Non-pigmented ciliary epithelial cell (primary cell): ENCODE measurements at places on chromosomes 1 and 21.

DNA sequence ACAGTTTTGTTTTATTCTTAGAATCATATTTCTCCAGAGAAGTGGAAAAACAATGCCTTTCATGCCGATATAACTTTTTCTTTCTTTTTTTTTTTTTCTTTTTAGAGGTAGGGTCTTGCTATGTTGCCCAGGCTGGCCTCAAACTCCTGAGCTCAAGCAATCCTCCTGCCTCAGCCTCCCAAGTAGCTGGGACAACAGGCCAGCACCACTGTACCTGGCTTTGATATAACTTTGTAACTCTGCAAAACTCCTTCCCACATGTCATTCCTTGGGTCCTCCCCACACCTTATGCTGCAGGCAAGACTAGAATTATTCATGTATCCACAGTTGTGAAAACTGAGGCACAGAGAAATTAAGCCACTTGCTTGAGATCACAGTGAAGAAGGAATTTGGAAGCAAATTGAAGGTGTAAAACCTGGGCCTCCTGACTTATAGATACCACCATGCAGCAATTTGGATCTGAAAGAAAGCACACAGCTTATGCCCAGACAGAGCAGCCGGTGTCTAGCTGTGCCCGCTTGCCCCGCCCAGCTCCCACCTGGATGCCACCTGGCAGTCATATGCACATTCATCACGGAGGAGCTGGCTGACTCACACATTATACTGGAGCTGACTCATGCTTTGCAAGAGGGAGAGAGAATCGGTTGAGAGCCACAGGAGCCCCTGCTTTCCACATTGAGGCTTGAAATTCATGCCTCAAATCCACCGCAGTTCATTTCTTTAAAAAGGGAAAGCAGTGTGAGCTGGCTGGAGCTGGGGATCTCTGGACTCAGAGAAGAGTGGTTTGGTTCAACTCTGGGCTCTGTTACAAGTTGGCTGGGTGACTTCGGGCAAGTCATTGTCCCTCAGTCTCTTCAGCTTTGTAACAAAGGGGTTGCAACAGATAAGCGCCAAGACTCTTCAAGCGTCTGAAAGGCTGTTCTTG, 8.3 kb upstream of the SLC2A1 start:
- peak; percentile 89 for DNase-seq

- DNase-seq, result no peak
Measured at GRCh38 chr1:29284286-29284960, 48.1 kb downstream of the PTPRU start.

DNA sequence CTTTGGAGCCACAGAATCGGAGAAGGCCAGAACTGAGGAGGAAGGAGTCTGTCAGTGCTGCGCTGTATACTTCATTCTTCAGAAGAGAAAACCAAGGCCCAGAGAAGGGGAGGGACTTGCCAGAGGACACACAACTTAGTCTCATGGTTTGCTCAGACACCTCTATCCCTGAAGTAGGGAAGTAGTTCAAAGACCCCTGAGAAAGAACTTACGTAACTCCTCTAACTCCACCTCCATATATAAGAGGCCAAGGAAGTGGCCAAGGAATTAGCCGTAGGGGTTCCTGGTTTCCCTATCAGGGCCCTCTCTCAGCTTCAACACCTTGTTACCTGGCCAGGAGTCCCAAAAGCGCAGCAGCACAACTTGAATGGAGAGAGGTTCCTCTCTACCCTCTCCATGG, 580 bp upstream of the NECTIN4 start:
- no peak for DNase-seq

DNA sequence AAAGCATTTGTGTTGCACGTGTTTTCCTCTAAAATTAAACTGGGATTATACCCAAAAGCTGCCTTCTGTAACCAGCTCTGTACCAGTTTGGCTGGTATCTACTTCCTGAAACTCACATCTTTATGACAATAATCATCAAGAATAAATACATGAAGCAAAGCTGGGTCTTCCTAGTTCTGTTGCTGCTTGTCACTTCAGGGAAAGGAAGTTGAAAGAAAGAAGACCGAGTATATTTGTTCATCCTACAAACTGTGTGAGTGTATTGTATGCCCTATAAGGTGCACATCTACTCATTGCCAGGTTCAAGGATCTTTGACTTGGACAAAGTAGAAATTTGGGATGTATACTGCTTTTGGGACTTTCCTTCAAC, 29.1 kb upstream of the IFNGR2 start:
- no peak for DNase-seq

DNA sequence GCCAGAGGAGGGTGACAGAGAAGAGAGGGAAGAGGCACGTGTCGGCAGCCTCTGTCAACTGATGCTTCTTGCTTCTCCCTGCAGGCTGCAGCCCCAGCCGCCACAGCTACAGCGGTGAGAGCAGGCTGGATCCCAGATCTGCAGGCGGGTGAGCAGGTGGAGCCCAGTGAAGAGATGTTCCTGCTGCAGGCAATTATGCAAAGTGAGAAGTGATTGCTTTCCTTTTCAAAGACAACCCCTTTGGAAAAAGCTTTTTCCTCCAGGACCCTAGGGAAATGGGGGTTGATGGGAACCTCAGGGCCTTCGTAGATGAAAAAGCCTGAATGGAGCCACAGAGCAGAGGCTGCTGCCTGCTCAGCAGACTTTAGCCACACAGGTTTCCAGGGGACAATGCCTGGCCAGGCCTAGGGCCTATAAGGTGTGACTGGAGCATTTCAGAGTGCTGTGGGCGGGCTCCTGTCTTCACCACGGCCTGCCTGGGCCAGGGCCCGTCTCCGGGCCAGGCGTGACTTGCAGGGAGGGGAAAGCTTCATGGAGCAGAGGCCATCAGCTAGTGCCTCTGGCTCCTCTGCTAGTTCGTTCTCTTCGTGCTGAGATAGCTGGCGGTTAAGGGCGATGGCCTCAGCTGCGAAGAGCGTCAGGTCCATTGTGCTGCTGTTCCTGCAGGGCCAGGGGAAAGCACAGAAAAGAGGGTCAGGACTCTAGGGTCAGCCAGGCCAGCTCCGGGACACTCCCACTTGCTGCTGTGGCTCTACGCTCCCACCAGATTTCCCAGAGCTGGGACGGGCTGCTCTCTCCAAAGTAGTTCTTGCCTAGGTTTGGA, 6.9 kb upstream of the KNCN start:
- no peak for DNase-seq

GRCh38 chr1:7495962-7496361, 275.1 kb upstream of the VAMP3 start:
- no peak for DNase-seq

GRCh38 chr1:29303201-29304024, 67.1 kb downstream of the PTPRU start:
- no peak for DNase-seq

GRCh38 chr21:46063734-46064680, 33.9 kb upstream of the COL6A2 start:
- no peak for DNase-seq

- no peak for DNase-seq
Measured at GRCh38 chr1:173024543-173024942, 26.2 kb downstream of the TNFSF18 start.

DNA sequence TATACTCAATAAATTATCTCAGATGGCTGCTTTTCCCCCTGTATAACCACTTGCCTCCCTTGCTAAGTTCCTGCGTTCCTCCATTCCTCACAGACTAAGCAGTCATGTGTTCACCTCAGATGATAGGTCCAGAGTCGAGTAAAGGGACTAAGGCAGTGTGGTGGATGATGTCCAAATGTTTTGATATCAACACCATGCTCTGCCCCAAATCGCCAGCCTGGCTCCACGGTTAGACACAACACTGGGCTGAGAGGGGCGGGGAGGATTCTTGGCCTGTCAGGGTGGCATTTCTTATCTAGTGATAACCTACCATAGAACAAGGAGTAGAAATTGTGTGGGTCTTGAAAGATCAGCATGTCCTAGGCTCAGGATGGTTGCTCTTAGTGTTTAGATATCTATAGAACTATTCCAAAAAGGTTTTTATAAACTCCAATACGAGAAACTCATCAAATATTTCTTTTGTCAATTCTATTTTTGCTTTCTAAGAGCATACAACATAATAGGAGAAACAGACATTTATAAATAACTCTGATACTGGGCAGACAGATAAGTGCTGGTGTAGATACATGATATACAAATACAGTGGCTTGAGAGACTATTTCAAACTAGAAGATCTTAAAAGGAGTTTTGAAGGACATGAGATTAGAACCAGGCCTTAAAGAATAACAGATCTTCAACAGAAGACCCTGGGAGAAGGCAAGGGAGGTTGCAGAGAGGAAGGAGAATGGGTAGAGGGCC, 21.5 kb downstream of the GJA5 start:
- no peak for DNase-seq

GRCh38 chr1:167455786-167456446, 62.4 kb downstream of the CD247 start:
- no peak for DNase-seq

DNA sequence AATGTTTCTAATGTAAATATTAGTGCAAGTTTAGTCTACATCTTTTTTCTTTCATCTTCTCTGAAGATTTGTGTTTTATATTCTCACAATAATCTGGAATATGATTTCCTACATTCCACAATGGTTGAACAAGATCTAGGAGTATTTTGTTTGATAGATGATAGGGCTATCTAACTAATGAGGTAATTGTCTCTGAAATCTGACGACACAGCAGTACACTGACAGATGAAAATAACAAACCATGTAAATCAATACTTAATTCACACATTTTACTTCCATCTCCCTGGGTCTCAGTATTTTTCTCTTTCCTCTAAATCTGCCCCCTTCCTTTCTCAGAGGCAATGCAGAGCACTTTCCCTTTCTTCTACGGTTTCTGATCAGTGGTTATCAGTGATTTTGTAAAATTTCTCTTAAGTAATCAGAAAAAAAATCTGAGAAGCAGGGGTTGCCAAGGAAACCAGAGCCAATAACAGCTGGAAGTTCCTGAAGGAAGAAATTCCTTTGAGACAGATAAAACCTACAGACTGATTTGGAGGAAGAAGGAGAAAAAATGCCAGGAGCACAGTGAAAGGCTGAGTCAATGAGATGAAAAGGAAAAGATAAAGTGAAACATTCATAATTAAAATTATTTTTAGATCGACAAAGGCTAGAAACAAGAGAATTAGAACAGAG, 7.3 kb upstream of the ANKRD13C start:
- no peak for DNase-seq

DNA sequence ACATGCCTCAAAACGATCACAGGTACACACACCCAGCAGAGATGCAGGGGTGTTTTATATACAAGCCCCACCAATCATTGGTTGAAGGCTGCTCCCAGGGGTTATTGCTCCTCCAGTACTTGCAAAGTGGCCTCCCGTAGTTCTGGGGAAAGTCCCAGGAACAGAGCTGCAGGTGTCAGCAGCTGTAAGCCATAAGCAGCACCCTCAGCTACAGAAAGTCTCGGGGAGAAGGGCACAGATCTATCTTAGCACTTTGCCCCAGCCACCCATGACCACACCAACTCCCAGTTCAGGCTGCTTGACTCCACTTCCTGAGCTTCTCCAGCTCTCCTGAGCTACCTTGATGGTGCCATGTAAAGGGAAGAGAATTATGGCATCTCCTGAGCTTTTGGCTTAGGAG, 222.7 kb upstream of the GJB5 start:
- no peak for DNase-seq

DNA sequence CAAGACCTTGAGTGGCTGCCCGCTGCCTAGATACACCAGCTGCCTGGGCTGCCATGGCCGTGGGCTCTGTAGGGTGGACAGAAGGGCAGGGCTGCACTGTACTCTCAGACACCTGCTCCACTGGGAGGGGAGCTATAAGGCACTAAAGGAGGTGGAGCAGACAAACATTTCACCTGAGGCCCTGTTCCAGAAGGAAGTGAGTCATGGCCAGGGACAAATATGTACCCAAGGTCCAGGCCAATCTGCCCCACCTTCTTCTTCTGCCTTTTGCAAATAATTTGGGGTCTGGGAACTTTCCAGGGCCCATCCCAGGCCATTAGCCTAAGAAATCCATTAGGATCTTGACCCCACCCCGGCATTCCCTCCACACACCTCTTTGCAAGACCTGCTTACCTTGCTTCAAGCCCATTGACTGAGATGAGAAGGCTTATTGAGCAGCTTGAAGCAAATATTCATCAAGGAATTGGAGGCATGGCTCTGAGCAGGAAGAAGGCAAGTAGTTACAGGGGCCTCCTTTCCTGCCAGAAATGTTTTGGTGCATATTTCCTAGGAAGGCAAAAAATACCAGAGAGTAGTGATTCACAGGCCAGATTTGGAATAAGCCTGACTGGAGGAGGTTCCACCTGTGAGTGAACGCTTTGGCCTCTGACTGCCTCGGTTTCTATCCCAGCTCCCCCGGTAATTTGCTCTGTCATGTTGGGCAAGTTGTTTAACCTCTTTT, at the start of gene CAPN8:
TSS of gene CAPN8 (minus strand) at position 110 of the 721 bp plus-strand sequence. CDS start at position 55, 55 bp downstream.
- DNase-seq, result no peak

DNA sequence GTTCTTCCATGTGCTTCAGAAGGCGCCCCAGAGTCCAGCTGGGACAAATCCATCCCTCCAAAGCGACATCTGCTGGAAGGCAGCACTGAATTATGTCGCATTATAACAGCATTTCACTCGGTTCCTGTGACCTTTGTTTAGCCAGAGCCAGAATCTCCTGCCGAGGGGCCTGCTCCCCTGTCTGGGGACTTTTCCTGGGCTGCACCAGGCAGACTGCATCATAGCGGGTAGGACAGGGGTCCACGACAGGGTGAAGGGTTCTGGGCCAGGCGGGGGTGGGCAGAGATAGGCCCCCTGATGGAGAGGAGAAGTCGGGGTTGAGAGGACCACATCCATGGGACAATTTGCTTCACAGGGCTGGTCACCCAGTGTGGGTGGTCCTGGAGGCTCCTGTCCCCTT, 276.9 kb downstream of the MATN1 start:
- no peak for DNase-seq

GRCh38 chr21:15557925-15558324, 171.9 kb upstream of the USP25 start:
- DNase-seq, result no peak

DNA sequence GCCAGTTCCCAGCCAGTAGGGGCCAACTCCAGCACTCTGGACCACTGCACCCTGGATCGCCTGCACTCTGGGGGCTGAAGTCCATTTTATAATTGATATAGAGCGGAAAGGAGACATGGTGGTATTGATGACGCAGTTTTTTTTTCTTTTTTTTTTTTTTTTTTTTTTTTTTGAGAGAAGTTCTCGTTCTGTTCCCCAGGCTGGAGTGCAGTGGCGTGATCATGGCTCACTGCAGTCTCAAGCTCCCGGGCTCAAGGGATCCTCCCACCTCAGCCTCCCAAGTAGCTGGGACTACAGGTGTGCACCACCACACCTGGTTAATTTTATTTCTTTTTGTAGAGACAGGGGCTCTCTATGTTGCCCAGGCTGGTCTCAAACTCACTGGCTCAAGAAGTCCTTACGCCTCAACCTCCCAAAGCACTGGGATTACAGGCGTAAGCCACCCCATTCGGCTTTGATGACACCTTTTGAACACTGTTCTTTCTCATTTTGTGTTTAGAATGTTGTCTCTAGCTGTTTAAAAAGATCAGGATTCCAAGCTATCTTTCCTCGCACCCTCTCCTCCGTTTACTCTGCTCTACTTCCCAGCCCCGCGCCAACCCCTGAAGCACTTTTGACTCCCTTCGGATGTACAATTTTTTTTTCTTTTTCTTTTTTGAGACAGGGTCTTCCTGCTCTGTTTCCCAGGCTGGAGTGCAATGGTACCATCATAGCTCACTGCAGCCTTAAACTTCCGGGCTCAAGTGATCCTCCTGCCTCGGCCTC, 960 bp downstream of the MX2 start:
- DNase-seq, result no peak
